ENCODE measurements at places on chromosomes 11 and 22.

DNA sequence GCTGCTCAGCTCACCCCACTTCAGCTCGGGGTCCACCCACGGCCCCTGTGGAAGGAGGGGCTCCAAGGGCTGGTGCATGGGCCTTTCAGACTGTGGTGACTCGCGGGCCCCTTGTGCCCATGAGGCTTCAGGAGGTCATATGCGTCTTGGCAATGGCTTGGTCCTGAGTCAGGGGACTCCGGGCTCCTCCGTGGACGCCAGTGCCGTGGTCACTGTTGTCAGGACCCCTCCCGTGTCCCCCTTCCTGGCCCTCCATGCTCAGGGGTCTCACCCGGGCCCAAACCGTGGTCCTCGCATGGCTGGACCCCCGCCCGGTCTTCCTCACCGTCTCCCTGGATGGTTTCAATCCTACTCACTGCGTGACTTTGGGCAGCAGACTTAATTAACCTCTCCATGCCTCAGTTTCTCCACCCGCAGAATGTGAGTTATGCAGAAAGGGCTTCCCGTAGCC lies 436.4 kb downstream of the TBC1D22A start:
- no peak for DNase-seq

GRCh38 chr11:47327949-47328348 lies 24.6 kb downstream of the MYBPC3 start:
- no peak for DNase-seq

DNA sequence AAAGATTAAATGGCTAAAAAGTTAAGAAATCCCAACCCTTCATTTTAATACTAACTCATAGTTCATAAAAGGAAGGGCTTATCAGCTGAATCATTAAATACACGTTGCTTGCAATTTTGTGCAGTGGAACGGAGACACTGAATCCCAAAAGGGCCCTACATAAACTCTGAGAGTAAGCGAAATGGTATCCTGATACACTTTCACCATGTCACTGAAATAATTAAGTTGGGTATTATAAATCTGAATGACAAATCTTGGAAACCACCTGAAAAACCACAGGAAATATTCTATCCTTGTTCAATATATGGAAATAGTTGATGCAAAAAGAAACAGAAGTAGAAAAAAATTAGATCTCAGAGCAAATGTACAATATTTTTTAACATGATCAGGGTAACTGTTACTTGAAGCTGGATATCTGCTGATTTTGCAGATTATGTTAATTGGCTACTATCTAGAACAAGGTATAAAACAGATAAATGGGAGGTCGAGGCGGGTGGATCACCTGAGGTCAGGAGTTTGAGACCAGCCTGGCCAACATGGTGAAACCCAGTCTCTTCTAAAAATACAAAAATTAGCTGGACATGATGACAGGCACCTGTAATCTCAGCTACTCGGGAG lies 55.1 kb downstream of the MAML2 start:
- DNase-seq, result no peak

DNA sequence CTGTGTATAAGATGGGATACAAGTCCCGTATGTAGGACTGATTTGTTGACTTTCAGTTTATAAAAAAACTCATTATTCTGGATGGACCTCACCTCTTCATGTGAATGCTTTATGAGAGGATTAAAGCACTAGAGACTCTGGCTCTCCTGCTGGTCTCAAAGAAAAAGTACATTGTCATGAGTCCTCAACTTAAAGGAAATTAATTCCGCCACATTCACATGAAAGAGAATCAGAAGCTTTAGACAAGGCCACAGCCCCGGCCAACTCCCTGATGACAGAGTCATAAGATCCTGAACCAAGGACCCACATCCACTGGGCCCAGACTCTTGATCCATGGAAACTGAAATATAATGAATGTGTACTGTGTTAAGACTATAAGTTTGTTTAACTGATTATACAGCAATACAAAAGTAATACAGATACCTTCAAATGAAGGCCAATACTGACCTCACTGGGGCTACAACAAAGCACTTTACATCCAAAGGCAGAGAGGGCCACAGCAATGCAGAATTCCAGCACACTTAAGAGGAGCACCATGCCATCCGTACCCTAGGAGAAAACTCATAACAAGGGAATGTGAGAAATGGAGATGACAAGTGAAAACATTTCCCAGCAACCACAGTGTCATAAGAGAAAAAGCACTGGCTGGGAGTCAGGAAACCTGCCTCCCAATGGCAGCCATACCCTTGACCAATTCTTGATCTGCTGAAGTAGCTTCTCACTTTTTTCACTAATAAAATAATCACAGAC lies 25.4 kb upstream of the MS4A6A start:
- DNase-seq, result no peak

DNA sequence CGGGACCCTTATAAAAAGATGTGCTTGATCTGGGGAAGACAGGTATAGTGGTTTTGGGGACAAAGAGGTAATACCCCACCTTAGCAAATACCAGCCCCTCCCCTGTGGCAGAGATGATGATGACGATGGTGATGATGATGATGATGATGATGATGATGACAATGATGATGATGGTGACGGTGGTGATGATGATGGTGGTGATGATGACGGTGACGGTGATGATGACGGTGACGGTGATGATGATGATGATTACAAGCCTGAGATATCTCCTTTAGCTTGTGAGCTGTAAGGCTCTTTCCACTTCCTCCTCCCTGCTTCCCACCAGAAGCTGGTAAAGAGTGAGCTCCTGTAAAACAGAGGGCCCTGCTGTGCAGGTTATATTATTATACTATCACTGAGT lies 89.5 kb upstream of the TMEM45B start:
- DNase-seq, result no peak

DNA sequence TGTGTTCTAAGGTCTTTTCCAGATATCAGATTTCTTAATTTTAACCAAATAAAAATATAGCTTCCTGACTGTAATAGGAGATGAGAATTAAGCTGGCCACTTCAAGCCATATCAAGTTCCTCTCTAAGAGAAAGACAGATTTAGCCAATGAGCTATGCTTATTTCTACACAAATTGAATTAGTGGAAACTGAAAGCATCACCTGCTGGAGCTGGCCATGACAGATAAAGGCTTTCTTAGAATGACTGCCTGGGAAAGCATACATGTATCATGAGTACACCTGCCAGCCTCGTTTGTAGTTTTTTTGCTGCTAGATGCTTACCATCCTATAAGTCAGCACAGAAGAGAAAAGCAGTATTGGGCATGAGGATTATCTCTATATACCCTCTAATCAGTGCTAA lies 53.5 kb upstream of the DBX1 start:
- no peak for DNase-seq

DNA sequence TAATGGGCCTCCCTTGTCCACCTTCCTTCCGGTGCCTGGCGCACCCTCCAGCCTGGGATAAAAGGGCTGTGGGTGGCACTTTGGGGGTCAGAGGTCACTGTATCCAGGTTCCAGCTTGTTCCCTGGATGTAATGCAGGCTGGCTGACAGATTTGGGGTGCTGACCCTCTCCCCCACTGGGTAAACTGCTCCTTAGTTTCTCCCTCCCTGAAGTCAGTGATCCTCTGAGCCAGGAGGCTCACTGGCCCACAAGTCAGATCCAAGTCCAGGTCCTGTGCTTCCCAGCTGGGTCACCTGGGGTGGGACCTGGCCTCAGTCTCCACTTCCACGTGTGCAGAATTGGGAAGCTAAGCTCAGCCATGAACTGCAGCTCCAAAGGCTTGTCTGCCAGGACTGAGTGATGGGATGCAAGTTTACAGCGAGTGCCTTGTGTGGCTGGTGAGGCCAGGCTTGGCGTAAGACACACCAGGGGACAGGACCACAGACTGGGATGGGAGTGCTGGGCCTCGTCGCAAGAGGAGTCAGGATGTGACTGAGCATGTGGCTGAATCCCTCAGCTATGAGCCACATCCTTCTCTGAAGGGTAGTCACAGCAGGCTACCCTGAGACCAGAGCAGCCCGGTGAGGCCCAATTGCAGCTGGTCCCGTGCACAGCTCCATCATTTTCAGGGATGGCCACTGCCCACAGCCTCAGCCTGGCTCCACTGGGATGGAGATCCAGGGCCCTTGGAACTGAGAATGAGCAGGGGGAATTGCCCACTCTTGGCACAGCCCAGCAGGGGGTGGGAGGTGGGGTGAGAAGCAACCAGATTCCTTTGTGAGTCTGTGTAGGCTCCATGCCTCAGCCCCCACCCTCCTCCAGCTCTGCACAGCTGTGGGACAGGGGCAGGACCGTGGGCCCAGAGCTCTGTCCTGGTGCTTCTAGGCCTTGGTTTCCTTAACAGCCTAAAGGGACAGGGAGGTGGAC lies 7.2 kb downstream of the SHISA8 start:
- DNase-seq, result no peak

DNA sequence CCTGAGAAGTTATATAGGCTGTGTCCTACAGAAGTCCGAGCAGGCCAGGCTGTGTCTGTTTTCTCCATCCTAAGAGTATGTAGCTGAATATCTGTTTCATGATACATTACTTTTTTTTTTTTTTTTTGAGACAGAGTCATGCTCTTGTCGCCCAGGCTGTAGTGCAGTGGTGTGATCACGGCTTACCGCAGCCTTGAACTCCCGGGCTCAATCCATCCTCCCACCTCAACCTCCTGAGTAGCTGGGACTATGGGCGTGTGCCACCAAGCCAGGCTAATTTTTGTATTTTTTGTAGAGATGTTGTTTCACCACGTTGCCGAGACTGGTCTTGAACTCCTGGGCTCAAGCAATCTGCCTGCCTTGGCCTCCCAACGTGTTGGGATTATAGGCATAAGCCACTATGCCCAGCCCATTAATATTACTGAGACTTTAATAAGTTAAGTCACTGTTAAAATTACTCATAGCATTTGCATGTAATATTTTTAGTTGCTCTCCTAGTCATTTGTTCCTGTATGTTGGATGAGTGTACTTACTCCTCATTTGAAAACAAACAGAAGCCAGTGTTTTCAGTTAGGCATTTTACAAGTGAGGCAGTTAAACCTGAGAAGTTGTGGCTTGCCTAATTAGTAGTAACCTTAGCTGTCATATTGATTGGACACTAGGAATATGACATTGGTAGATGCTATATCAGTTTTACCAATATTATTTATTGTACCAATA lies 26.1 kb downstream of the DRG1 start:
- DNase-seq, result no peak

DNA sequence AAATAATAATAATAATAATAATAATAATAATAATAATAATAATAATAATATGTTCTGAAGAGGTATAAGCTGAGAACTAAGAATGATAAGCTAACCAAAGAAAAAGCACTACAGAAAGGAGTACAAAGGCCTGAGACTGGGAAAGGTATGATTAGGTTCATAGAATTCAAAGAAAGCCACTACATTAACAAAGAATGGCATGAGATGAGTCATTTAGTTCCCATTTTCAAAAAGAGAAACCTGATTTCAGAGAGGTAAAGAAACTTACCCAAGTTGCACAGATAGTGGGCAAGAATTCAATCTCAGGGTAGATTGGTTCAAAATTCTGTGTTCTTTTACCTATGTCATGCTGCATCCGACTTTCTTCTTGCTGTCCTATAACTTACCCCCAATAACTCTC lies 350.9 kb downstream of the TTC28 start:
- no peak for DNase-seq

GRCh38 chr11:102191832-102192231 lies 81.6 kb downstream of the YAP1 start:
- no peak for DNase-seq

DNA sequence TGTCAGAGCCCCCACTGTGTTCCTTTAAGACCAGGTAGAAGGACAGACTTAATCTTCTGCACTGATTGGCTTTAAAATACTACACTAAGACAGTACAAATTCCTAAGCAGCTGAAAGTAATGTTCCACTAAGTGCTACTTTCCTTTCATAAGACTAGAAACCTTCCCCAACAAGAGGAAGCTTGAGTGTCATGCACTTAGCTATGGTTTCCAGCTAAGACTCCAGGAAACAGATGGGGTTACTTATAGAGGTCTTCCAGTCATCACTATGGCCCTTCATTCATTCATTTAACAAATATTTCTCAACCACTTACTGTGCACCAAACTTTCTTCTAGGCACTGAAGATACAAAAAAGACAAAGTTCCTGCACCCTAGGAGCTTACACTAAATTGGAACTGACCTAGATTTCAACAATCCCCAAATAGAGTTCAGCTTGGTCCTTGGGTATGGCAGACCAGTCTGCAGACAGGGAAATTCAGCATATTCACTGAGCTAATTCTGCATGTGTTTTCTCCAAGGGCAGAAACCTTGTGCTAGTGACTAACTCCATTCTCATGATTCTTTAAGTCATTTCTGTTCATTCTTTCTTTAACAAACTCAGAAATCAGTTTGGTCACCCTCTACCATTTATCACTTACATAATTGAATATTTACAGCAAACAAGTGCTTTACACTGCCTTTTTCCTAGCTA lies 178.4 kb upstream of the MTNR1B start:
- DNase-seq, result no peak

GRCh38 chr11:84264066-84264465 lies 977.9 kb upstream of the CCDC90B start:
- DNase-seq, result no peak

- DNase-seq, result peak; percentile 20
Measured at GRCh38 chr11:14418801-14419417, 59.9 kb upstream of the RRAS2 start.

DNA sequence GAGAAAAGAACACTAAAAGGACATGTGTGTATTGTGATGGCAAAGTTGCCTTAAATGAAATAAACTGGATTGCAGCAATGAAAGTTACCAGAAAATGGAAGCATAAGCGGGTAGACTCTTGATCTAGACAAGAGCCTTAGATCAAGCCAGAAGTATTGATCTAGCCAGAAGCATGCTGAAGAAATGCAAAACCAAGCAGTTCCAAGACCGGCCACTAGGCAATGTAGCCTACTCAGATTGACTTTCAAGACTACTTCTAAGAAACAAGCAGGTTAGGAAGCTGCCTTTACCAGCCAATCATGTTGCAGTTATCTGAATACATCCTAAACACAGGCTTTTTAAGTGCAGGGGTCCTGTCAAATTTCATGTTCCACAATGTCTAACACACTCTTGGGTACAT lies 54.6 kb downstream of the KCNA4 start:
- DNase-seq, result no peak

DNA sequence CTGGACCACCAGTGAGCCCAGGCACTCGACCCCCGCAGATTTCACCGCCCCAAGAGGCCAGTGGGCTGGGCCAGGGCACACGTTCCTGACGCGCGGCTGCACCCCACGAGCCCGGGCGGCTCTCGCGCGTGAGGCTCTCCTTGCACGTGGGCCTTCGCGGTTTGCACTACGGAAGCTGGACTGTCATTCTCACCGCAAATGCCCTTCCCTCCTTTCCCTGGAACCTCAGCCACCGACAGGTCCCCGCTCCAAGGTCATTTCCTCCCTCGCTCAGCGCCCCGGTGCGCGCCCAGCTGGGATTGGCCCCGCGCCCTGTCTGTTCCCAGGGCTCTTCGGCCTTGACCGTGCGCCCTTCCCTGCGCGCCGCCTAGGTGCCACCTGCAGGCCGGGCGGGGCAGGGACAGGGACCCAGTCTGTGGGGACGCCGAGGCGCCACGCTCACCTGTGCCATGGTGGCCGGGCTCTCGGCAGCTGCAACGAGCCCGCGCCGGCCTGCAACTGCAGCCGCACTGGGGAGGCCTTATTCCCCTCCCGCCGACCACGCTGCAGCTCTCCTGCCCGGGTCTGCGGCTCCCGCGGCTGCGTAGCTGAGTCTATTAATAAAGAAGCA lies 2.1 kb upstream of the CPT1A start:
- peak; percentile 69 for DNase-seq

All from CD4-positive, alpha-beta T cell treated with Interferon alpha-2 for 1 hour (primary cell).